Astrocyte of the spinal cord (primary cell): ENCODE measurements at places on chromosomes 1 and 21.

DNA sequence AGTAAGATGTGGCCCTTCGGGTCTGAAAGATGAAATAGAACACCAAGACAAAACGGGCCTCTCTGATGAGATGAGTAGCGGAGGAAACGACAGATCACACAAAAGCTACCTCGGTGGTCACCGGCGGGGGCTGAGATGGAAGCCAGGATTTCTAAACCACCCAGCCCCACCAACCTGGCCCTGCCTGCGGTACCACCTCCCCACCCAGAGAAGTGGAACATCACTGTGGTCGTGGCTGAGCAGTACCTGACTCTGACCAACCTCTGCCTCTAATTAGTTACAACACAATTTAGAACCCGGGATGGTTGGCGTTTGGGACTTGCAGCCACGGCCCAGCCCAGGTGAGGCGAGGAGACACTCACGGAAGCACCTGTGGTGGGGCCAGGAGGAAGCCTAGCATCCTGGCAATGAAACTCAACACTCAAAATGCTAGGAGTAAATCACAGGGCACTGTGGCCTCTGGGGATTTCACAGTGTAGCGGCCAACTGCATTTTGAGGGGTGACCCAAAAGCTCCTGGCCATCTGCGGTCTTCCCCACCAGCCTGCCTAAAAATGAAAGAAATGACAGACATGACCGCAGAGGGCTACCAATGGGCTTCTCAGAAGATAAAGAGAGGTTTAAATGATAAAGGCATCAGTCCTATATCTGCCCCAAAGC lies 73.4 kb downstream of the ITPKB start:
- no peak for DNase-seq

- no peak for DNase-seq
These were observed 19.4 kb downstream of the PLA2G2F start for GRCh38 chr1:20158358-20159070.

DNA sequence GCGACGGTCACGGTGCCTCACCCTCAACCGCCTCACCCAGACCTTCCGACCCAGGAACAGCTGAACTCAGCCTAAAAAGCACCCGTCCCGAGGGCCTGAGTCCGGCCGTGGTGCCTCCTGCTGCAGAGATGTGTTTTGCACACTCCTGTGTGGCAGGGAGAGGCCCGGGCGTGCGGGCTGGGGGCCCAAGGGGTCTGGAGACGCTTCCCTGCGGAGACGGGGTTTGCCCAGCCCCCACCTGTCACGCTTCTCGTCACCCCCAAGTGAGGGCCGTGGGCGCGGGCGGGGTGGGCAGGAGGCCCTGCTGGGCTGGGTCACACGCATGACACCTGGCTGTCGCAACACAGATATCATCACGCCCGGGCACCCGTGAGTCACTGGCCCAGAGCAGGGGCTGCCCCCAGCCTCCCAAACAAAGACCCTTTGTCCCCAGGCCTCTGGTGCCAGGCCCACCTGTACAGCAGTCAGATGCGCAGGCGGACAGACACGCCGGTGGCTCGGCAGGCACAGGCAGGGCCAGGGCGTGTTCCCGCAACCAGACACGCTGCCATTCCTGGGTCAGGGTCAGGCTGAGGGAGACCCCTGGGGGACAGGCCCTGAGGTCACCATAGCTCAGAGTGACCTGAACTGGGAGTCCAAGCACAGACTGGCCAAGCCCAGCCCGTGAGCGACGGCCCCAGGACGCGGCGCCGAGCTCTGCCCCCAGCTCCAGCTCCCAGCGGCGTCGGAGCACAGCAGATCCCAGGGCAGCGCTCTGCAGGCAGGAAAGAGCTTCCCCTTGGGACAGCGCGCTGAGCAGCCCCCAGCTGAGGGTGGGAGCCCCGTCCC lies 6.1 kb downstream of the B3GALT6 start:
- DNase-seq: no peak

DNA sequence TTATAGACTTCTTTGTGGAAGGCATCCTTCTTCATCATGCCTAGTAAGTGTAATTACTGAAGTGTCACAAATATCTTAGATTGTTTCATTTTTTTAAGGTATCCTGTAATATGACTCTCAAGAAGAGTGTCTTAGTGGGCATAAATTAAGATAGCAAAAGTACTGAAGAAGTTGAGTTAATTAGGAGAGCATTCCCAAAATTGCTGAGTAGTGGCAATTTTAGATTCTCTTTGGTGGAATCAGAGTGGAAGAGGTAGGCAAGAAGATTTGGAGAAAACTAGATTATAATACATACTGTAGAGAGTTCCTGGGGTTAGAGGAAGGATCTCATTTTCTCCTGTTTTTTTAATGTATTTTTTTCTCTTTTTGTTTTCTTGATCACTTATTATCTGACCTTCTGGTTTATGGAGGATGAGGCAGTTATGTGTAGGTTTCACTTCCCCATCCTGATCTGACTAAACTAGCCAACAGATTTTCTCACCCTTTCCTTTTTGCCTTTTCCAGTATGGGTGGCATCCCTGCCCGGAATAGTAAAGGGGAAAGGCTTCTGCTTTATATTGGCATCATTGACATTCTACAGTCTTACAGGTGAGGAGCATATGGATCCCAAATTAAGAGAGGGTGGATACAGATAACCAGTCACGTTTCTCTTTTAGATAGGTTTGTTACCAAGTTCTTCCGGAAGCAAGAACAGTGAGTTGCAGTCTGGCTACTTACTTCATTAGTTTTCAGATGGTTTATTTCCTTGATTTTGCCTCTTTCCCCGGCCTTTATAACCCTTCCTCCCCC lies 16.7 kb upstream of the PSMD4 start:
- DNase-seq: no peak

DNA sequence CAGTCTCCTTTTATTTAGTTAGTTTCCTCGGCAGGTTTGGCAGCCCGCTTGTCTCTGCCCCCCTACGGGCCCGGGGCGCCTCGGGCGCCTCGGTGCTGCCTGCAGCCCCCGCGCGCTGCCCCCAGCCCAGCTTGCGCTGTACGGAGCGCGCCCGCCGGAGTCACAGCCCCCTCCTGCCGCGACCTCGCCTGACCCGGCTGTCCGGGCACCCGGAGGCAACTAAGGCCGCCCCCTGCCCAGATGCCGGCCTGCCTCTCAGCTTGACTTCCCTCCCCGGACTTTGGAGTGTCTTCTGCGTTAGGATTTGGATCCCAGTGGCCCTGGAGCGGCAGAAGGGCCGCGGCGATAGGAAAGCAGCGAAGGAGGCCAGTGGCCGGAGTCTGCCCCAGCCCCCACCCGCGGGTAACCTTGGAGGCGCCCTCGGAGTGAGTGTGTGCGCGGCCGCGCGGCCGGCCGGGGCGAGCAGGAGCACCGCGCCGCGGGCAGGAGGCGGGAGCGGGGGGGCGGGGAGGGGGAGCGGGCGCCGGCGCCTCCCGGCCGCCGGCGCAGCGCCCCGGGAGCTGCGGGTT lies 7.6 kb downstream of the CDKN2C start:
- DNase-seq: peak; percentile 36

DNA sequence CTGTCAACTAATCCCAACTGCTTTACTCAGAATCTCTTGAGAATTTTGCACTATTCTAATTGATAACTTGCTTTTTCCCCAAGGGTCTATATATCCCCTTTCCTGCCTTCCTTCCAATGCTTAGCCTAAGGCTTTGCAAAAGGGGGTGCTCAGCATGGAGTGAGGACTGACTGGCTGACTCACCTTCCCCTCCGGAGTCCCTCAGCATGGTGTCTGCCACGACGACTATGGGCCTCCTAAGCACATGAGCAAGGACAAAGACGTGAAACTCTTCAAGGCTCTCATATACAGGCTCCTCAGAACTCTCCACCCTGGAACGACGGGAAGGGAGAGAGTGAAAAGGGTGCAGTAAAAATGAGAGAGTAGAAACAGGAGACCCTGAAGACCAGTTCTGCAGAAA lies 13.2 kb upstream of the MTMR11 start:
- peak; percentile 19 for DNase-seq

- DNase-seq: no peak
These were observed 9.8 kb downstream of the CACNA1E start for GRCh38 chr1:181493166-181493565.

DNA sequence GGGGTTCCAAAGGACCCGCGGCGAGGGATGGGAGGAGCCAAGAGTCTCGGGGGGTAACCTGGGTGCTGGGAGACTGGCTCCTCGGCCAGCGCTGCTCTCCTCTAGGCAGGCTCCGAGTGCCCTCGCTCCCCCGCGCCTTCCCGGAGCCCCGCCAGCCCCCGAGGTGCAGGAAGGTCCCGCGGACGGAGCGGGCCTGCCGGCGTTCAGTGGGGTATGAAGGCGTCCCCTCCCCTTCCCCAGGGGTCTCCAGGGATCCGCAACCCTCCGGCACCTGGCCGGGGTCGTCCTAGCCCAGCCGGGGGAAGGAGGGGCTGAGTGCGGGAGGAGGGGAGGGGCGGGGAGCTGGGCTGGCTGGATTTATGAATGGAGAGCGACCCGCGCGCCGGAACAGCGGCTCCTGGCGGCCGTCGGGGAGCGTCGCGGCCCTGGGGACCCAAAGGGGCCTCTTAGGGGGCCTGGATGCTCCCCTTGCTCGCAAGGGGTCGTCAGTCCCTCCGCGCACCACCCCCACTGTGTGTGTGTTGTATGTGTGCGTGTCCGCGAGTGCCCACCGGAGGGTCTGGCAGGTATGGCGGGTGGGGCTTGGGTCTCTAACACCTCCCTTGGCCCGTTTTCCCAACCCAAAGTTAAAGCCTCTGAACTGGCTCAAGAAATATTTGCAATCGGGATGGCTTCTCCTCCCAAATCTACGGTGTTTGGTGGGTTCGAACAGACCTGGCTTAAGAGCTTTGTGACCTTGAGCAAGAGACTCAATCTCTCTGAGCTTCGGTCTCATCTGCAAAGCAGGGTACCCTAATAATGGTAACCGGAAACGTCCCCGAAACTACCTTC lies 642 bp downstream of the HCRTR1 start:
- peak; percentile 28 for DNase-seq

DNA sequence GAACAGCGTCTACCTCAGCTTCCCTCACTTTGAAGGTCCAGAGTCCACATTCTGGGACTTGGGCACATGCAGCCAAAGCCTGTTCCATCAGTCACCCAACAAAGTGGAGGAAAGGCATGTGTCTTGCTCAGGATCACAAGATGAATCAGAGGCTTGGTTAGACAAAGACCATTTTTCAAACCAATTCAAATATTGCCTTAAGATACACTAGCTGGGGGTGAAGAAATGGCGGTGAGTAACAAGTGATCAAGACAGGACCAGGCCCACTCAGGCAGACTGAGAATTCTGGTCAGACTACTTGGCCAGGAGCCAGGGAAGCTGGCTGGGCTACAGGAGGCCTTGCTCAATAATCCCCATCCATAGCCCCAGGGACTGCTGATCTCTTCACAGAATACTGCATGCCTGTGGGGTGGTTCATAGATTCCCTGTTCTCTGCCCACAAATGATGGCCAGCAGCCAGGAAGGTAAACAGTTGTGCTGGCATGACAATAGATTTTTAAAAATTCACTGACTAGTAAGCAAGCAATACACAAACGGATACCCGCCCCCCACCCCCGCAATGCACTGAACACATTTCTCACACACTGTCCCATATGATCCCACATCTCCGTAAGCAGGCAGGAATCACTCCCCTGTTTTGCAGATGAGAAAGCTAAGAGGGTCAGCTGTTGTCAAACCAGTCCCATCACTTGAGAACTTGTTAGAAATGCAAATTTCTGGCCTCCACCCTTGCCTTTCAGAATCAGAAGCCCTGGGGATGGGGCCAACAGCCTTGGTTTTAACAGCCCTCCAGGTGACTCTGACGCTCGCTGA lies 27.2 kb downstream of the ERI3 start:
- DNase-seq: peak; percentile 99

GRCh38 chr1:213767683-213768082 lies 220.1 kb upstream of the PROX1 start:
- DNase-seq: no peak

- DNase-seq: no peak
These were observed 315.0 kb downstream of the TGFB2 start for GRCh38 chr1:218659911-218660677.
